Lung (tissue), 17 donors: ENCODE measurements at places on chromosomes 1 and 21.

- no peak for DNase-seq
Measured at GRCh38 chr1:36696261-36696940, 213.7 kb upstream of the CSF3R start.

DNA sequence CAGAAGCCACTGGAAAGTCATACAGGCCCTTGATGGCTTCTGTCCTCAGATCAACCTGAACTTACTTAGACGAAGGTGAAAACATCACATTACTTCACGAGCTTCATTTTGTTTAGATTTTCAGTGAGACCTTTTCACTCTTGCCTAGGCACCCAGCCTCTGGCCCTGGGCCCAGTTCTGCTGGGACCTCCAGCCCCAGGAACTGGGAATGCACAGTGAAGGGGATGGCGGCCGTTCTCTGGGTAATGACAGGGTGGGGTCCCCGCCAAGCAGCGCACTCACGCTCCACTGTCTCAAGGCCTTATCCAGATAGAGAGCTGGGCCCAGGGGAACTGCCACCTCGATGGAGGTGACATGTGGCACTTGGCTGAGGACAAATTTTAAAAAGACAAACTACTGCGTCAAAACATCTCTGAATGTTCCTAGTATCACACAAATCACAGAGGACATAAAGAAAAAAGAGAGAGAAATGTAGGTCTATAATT lies 54.8 kb downstream of the NPHP4 start:
- DNase-seq: no peak

- no peak for DNase-seq
Measured at GRCh38 chr1:85816606-85817005, 108.4 kb upstream of the ZNHIT6 start.

DNA sequence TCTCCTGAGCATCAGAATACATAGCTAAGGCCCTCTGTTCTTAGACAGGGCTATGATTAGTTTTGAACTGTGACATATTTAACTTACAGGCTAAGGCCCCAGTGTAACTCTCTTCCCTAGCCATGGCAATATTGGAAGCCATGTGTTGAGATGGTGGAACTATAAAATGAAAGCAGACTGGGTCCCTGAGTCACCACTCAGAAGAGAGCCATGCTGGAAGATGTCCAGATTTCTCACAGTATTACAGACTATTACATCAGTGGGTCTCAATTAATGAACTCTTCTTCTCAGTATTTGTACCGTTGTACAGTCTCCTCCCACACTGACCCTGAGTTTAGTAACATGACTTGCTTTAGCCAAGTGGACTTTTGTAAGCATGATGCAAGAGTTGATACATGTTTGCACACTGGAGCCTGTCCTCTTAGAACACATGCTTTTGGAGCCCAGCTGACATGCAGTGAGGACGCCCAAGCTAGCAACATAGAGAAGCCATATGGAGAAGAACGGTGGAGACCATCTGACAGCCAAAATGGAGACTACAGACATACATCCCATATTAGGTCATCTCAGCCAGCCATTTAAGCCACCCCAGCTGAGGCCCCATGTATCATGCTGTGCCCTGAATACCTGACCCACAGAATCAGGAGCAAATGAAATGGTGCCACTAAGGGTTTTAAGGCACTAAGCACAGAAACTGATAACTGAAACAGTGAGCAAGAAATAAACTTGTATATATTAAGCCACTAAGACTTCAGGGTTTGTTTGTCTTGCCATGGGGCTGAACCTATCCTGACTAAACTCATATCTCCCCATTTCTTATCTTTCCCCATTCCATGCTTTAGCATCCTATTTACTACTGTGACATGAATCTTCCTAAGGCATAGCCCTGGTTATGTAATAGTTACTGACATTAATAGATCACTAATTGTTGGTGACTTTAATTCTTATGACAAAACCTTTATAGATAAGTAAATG lies 24.4 kb downstream of the TBX15 start:
- DNase-seq: no peak

- DNase-seq: no peak
Measured at GRCh38 chr1:186761358-186761757, 67.4 kb upstream of the PLA2G4A start.

DNA sequence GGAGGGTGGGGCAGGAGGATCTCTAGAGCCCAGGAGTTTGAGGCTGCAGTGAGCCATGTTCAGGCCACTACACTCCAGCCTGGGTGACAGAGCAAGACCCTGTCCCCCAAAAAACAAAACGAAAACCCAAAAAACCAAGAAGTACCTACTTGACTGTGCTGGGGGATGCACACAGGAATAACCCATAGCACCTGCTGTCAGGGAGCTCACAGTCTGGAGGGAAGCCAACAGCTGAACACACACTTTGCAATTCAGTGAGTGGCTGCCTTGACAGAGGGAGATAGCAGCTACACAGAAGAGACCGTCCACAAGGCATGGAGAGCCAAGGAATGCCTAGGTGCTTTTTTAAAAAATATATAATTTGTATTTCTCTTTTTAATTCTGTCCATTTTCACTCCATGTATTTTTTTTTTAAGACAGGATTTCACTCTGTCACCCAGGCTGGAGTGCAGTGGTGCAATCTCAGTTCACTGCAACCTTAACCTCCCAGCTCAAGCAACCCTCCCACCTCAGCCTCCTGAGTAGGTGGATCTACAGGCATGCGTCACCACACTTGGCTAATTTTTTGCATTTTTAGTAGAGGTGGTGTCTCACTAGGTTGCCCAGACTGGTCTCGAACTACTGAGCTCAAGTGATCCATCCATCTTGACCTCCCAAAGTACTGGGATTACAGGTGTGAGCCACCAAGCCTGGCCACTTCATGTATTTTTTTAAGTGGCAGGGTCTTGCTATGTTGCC lies 68.7 kb downstream of the NID1 start:
- no peak for DNase-seq
